ENCODE measurements at places on chromosomes 11 and 22.

- no peak for DNase-seq
Measured at GRCh38 chr11:74749965-74750296, 1.3 kb downstream of the RNF169 start.

GRCh38 chr22:36374603-36375024, 13.2 kb downstream of the MYH9 start:
- DNase-seq, result peak; percentile 58

- no peak for DNase-seq
Measured at GRCh38 chr22:46514592-46515207, 22.7 kb downstream of the CELSR1 start.

GRCh38 chr22:42060489-42060888, 10.1 kb downstream of the NAGA start:
- DNase-seq, result no peak

DNA sequence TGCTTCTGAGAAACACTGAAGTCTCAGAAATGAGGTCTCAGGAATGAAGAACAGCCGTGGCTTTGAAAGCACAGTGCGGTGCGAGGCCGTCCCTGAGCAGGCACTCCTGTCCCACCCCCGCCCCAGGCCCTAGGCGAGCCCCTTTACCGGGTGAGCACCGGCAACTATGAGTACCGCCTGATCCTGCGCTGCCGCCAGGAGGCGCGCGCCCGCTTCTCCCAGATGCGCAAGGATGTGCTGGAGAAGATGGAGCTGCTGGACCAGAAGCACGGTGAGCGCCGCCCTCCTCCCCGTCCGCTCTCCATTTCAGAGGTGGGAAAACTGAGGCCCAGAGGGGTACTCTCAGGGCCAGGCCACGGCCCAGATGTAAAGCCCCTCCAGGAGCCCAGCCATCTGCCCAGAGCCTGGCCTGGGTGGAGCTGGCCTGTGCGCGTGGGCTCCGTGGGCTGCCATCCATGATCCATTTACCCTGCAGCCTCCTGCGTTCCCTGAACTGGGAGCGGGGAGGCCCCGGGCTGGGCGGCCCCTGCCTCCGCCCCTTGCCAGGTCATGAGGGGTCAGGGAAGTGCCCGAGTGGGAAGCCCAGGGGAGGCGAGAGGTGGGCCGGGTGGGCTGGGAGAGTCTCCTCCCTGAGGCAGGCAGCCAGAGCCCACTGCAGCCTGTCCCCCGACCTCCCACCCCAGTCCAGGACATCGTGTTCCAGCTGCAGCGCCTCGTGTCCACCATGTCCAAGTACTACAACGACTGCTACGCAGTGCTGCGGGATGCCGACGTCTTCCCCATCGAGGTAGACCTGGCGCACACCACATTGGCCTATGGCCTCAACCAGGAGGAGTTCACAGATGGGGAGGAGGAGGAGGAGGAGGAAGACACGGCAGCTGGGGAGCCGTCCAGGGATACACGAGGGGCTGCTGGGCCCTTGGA, 9.5 kb downstream of the SLC16A8 start:
- no peak for DNase-seq

DNA sequence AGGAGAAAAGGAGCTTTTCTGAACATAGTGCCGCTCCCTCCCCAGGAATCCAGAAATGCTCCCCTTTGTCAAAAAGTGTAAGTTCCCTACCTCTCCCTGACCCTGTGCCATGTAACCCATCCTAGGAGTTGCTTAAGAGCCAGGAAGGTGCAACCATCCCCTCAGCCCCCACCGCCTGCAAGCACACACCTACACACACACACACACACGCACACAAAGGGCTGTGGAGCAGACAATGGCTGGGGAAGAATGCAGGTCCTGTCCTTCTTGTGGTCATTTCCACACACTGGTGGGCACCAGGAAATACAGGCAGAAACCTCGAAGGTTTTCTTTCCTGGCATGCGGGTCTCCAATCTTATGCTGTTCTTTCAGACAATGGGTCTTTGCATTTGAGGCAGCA, 1.2 kb downstream of the P2RX3 start:
- no peak for DNase-seq

DNA sequence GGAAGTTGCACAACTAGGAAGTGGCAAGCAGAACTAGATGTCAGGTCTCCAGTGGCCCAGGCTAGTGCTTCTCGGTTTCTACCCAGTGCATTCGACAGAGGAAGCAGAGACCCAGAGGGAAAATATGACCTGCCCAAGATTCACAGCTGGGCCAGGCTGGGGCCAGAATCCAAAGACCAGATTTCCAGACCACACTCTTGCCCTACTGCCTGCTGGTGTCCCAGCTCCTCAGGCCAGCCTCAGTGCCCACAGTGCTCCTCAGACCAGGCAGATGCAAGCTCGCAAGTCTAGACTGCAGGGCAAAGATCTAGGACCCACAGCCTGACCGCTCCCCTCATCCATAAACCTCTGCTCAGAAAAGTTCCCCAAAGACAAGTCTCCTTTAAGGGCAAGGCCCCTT, 262.6 kb downstream of the BUD13 start:
- no peak for DNase-seq

DNA sequence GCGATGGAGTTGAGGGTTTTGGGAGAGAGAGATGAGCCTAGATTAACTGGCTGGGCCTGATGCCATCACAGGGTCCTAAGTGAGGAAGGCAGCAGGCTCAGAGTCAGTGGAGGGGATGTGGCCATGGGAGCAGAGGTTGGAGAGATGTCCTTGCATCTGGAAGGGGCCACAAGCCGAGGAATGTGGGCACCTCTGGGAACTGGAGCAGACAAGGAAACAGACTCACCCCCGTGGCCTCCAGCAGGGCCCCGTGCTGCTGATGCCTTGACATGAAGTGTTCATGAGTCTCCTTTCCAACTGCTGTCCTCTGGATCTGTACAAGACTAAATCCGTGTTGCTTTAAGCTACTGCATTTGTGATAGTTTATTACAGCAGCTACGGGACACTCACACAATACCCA, 49.2 kb downstream of the SHISAL1 start:
- DNase-seq, result no peak

- no peak for DNase-seq
Measured at GRCh38 chr11:35725885-35726284, 63.3 kb downstream of the TRIM44 start.

DNA sequence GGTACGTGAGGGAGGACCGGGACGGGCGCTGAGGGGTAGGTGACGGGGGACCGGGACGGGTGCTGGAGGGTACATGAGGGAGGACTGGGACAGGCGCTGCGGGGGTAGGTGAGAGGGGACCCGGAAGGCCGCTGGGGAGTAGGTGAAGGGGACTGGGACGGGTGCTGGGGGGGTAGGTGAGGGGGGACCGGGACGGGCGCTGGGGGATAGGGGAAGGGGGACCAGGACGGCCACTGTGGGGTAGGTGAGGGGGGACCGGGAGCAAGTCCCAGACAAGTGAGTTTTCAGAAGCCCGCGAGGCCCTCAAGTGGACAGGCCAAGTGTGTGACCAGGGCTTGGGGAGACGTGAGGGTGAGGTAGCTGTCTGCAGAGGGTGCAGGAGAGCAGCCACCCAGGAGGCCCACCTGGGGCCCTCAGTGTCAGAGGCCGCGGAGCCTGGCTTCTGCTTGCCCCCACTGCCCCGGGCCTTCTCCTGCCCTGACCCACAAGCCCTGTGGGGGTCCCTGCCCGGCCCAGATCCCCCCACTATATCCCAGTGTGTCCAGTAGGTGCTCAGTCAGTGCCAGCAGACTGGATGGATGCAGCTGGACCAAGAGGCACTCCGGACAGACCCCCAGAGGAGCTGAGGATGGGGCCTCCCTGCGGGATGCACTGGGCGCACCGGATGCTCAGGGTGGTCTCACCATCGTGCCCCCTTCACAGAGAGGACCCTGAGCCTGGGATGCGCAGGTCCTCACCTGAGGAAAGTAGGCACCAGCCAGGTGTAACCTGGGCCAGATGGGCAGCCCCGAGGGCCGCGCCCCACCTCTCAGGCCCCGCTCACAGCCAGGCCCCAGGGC, 44.2 kb upstream of the TH start:
- no peak for DNase-seq

DNA sequence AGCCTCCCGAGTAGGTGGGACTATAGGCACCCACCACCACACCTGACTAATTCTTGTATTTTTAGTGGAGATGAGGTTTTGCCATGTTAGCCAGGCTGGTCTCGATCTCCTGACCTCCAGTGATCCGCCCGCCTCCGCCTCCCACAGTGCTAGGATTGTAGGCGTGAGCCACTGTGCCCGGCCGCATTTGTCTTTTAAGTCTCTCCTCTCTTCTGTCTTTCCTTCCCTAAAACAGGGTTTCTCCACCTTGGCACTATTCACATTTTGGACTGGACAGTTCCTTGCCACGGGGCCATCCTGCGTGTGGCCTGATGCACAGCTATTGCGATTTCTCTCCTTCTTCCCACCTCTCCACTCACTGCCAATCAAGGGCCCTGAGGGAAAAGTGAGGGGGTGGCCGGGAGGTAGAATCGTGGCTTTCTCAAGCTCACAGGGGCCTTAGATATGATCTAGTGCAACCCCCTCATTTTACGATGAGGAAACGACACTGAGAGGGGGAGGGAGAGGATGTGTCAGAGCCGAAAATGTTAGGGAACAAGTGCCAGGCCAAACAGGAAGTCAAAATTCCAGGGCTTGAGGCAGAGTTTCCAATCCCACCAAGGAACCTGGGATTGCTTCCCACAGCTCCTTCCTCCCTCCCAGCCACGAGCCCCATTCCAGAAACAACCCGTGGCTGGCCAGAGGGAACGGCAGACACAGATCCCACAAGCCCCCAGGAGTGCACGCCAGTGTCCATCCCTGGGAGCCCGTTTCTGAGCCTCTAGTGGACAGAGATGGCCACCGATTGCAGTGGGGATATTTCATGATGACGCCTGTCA, 21.2 kb downstream of the SCGB1A1 start:
- DNase-seq, result no peak

GRCh38 chr11:103544874-103545273, 435.6 kb downstream of the DYNC2H1 start:
- DNase-seq, result no peak

DNA sequence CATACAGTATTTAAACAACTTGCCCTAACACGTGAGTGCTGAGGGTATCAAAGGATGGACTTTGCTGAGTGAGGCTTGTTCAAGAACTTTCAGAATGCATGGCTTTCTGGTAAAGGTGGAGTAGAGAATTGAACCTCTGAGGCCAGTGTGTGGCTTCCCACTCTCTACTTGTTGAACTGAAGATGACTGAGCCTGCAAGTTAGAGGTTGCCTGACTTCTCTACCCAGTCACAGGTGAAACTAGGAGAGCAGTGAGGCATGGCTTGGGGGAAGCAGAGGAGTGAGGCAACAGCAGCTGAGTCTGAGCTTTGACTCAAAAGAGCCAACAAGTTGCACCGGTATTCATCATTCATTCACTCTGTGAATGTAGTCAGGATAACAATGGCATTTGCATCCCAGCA, 256.4 kb upstream of the SESN3 start:
- no peak for DNase-seq

- DNase-seq, result no peak
Measured at GRCh38 chr11:1574238-1574932, 2.3 kb upstream of the DUSP8 start.

- no peak for DNase-seq
Measured at GRCh38 chr11:13667795-13668101, 720 bp upstream of the FAR1 start.

- DNase-seq, result no peak
Measured at GRCh38 chr11:92226331-92227229, 2.0 kb downstream of the FAT3 start.

- no peak for DNase-seq
Measured at GRCh38 chr11:73269459-73270015, 2.6 kb upstream of the P2RY6 start.

GRCh38 chr11:102546923-102547471, 16.4 kb upstream of the MMP7 start:
- DNase-seq, result no peak

DNA sequence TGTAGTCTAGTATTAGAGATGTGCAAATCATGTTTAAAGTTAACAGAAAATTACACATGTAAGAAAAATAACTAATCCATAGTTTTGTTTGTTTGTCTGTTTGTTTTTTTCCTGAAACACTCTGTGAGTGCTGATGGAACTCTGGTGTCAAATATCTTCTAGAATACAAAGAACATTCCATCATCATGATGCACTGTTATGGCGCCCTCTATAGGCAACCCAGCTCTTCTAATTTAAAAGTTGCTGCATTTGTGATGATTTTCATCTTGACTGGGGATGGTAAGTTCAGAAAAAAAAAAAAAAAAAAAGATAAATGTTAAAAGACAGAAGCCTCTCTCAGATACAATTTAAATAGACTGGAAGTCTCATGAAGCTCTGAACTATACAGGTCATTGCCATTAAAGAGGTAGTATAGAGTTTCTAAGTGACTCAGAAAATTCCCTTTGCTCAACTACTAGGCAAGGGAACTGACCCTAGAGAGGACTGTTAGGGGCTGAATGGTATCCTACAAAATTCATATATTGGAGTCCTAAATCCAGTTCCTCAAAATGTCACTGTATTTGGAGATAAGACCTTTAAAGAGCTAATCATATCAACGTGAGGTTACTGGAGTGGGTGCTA, 597.2 kb upstream of the ANO3 start:
- no peak for DNase-seq

- no peak for DNase-seq
Measured at GRCh38 chr22:33908171-33909074, 11.9 kb downstream of the LARGE1 start.

GRCh38 chr11:130580372-130580771, 131.9 kb downstream of the ADAMTS15 start:
- no peak for DNase-seq

- no peak for DNase-seq
Measured at GRCh38 chr22:17929909-17930308, 94.5 kb downstream of the MICAL3 start.

DNA sequence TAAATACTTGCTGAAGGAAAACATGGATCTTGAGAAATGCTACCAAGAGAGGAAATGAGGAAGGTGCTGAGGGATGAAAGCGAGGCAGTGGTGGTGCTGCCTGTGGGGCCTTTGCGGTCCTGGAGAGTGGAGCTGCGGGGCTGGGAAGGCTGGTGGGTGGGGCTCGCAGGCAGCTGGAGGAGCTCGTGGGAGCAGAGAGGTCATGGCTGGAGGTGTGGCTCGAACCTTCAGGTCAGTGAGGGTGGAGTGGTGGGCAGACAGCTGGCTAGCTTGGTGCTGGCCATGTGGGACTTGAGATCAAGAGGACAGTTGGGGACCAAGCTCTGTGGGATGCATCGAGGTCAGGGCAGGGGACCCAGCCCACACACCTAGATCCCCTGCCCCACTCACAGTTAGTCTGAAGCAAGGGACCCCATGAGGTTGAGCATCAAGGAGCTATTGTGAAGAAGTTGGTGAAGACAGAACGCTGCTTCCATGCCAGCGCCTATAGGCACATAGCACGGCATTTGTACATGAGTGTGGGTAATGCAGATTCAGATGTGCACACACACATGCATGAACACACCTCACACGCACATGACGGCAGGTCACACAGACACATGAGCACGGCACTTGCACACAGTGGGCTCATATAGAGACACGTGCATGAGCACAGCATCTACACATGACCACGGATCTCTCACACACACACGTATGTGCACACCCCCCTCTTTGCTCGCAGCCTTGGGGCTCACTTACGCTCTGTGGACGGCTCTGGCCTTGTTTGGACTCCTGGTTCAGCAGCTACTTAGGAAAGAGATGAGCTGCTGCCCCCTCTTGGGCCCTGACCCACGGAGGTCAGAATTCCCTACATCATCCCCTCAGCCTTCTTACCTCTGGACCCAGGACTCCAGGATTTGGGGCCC, 30.4 kb downstream of the SHANK3 start:
- DNase-seq, result no peak

All from stimulated activated CD8-positive, alpha-beta memory T cell treated with anti-CD3 and anti-CD28 coated beads, Interleukin-15, amount 100 ng/mL, for 4 hours (primary cell).